ENCODE measurements at places on chromosomes 1 and 21.

DNA sequence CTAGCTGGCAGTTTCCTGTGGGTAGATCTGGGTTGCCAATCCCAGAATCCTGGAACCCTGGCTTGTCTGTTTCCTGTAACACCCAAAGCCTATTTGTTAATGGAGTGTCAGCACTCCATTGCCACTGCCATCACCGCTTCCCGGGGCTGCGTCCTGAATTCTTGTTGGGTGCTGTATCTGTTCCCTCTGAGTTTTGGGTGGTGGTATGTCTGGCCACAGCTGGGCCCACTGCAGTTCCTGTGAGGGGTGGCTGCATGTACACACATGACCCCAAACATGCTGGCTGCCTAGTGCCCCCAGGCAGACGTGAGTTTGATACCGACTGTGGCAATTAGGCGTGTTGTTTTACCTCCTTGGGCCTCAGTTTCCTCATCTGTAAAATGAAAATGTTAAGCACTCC lies 29.3 kb downstream of the NAV1 start:
- no peak for DNase-seq

DNA sequence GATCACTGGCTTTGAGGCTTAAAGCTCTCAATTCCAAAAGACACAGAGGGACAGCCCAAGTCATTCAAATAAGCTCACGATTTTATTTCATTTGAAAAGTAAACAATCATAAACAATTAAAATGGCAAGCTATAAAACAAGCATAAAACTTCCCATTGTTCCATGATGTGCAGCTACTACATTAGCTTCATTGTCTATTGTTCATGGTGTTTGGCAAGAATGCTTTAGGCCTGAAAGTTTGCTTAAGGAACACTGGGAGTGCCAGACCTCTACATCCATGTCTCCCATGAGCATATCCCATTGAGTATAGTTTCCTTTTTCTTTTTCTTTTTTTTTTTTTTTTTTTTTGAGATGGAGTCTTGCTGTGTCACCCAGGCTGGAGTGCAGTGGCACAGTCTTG lies 286.1 kb upstream of the ESRRG start:
- DNase-seq: no peak

DNA sequence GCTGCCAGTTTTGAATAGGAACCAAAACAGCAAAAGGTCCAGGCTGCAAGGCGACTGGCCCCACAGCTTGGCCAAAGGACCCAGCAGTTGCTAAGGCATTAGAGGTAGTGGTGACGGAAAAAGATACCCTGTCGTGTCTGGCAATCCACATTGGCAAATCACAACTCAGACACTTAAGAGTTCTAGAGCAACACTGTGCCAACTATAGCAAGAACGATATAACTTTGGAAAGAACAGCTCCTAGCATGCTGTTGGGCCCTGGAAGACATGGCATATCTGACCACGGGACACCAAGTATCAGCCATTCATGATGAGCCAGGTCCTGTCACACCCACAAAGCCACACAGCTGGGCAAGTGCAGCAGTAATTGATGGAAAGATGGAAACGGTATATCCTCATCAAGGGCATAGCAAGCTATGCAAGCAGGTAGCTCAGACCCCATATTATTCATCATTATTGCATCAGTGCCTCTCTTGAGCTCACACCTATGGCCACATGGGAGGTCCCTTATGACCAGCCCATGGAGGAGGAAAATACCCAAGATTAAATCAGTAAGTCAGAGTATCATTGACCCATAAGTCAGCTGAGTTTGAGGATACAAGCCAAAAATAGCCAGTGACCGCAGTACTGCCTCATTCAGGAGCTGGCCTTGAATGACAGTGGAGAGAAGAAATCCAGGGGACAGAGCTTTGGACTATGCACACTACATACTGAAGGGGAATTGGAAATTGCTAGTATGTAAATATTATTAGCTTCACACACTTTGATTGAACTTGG lies 221.2 kb downstream of the SETD4 start:
- DNase-seq: no peak

DNA sequence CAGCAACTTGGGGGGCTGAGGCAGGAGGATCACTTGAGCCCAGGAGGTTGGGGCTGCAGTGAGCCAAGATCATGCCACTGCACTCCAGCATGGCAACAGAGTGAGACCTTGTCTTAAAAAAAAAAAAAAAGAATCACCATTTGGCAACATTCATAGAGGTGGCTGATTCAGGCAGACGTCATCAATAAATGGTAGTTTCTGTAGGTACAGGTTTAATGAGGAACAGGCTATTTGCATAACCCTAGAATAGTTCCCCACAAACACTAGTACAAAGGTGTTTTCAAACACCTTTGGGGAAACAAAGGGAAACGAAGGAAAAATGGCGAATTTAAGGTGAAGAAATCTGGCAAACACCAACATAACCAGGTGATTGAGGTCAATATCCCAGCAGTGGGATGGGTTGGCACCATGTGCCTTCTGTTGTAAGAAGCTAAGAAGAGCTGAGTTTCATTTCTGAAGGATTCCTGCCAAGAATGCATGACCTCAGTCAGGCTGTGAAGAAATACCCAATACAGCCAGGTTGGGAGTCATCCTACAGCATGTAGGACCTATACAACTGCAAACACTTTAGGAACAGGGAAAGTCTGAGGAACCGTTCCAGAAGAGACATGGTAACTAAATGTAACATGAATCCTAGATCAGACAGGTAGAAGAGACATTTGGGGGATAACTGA lies 5.6 kb downstream of the LPAR3 start:
- DNase-seq: no peak

- DNase-seq: no peak
Measured at GRCh38 chr21:16211339-16212303, 481.8 kb downstream of the USP25 start.

GRCh38 chr1:15120251-15120945 lies 33.1 kb upstream of the TMEM51 start:
- DNase-seq: no peak

- no peak for DNase-seq
Measured at GRCh38 chr1:200221614-200222282, 188.1 kb downstream of the ZNF281 start.

DNA sequence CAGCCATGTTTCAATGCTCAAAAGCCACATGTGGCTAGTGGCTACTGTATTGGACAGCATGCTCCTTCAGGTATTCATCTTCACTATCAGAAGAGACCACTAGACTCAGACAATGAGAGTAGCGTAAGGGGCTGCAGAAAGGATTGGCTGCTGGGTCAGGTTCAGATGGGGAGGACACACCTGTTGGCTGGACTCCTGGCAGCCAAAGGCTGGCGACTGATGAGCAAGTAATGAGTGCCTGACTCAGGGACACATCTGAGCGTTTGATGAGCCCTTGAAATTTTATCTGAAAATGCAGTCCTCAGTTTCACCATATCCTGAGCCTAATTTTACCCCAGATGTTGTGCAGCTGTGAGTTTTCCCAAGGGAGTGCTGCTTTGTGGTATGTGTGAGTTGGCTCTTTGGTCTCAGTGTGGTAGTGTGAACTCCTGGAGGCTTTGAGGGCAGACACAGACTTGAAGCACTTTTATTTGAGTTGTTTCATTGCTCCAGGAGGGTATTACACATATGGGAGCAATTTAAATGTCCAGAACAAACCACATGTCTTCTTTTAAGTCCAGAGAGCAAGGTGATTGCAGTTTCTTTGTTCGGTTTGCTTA lies 9.6 kb downstream of the ST6GALNAC3 start:
- no peak for DNase-seq

- no peak for DNase-seq
Measured at GRCh38 chr1:37028981-37029617, 5.2 kb downstream of the GRIK3 start.

DNA sequence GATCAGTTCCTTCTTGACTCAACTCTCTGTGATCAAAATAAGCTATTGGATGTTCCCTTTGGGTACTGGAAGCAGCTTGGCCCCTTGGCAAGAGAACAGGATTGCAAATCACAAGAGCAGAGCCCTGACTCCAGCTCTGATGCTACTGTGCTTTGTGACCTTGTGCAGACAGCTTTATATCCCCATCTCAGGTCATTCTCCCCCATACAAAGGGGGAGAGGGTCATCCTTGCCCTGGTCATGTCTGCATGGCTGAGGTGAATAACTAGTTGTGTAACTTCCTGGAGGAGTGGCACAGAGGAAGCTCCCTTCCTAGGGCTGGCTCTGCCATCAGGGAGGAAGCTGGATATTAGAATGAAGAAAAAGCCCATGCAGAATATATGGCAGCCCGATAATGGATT lies 142.9 kb downstream of the DHRS3 start:
- no peak for DNase-seq

DNA sequence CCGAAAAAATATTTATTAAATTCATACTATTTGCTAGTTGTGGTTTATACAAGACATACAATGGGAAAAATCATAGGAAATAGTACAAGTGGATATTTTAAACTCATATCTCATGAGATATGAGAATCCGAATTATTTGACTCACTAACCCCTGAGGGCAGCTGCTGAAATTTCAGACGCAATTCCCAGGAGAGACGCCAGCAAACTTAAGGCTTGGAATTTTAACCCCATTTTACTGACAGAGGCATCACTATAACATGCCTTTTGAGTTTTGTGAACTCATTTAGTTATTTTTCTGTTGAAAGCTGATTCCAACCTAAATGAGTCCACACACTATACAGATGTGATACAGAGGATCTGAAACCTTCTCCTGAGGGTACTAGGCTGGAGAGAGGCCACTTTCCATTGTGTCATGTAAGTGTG lies 5.9 kb upstream of the MROH9 start:
- DNase-seq: no peak

- no peak for DNase-seq
Measured at GRCh38 chr1:208139434-208140045, 104.6 kb downstream of the PLXNA2 start.

DNA sequence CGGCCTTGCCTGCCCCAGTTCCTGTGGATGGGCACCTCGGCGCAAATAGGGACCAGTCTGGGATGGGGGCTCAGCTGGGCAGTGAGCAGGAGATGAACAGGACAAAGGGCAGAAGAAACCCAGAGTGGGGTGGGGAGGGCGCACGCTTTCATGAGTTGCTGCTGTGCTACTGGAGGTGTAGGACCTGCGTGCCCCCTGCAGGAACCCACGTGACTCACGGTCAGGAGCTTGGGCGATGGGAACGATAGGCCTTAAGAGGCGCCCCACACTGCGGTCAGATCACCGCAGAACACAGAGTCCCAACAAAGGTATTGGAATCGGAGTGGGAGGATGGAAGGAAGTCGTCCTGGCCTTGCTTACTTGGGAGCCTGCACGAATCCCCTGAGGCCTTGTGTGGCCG lies 17.2 kb downstream of the PRDM15 start:
- no peak for DNase-seq

GRCh38 chr1:229159668-229160544 lies 111.0 kb upstream of the RAB4A start:
- DNase-seq: no peak

- no peak for DNase-seq
Measured at GRCh38 chr1:70552662-70553566, 141.8 kb downstream of the CTH start.

- DNase-seq: no peak
Measured at GRCh38 chr21:14479241-14479786, 66.8 kb downstream of the SAMSN1 start.

DNA sequence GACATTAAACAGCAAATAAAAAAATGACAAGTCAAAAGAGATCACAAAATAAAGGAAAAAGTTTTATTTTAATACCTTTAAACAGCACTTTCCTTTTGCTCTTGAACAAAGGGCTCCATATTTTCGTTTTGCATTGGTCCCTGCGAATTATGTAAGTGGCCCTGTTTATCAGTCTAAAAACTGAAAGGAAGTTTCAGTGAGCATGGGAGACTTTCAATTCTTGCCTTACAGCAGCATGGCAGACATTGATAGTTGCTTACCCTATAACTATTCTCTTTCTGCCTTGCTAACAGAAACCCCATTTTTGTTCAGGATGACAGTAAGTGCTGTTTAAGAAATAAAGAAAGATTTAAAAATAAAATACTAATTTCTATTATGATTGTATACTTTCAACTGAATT lies 5.2 kb upstream of the SH3GLB1 start:
- no peak for DNase-seq

GRCh38 chr1:225689882-225690459 lies 37.0 kb upstream of the ENAH start:
- no peak for DNase-seq

GRCh38 chr1:204829133-204829825 lies 41.4 kb upstream of the NFASC start:
- DNase-seq: no peak

- DNase-seq: no peak
Measured at GRCh38 chr1:117638141-117638540, 32.3 kb downstream of the TENT5C start.

GRCh38 chr1:72322910-72323309 lies 40.6 kb upstream of the NEGR1 start:
- DNase-seq: no peak

DNA sequence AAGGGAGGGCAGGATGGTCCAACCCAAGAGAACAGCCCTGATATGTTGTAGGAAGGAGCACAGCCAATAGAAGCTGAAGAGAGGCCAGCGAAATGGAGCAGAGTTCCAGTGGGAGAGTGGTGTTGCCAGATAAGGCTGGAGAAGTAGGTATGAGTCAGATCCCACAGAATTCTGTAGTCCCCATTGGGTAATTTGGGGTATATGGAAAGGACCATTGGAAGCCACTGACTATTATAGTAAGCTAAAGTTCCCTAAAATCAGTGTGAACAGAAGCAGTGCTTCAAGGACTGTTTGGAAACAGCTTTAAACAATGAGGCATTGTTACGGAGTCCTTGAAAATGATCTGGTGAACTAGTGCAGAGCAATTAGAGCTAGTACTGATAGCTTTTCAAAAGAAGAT lies 63.0 kb downstream of the DISP1 start:
- no peak for DNase-seq

DNA sequence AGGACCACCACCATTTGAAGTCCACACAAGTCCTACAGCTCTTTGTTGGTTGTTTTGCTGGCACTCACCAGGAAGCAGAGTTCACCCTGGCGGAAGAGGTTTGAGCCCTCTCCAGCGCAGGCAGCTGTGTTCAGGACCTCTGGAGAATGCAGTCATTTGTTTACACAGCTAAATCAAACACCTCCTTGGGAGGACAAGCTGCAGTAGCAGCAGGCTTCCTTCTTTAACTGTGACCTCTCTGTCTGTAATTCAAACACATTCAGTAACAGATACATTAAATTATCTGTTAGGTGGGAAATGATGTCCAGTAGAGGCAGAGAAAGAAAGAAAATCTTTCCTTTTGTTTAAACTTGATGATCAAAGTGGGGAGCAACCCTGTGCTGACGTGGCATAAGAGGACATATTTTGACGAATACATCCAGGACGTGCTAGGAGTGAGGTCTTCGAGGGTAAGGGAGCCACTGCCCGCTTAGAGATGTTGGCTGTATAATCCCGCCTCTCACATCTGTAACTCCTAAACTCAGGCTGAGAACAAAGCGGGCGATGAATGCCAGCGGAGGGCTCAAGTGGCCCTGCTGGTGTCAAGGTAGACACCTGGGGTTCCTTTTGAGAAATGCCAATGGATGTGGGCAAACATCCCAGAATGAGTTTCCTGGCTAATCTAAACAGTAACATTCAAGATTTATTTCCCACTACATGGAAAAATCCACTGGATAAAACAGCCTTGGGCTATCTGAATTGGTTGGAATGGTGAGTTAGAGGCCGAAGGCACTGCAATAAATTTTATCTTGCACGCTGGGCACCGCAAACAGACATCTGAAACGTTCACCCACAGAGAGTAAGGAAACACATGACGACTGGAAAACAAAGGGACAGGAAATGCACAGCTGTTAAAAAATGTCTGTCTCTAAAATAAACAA lies 51.7 kb downstream of the ABCA4 start:
- DNase-seq: no peak

GRCh38 chr1:42838482-42839190 lies 7.8 kb upstream of the ZNF691 start:
- DNase-seq: no peak

GRCh38 chr1:8004113-8004802 lies 21.9 kb downstream of the ERRFI1 start:
- no peak for DNase-seq

GRCh38 chr1:86765073-86765472 lies 60.7 kb downstream of the SH3GLB1 start:
- DNase-seq: no peak
